ENCODE measurements at places on chromosomes 1 and 21.
A peak's percentile ranks its signal among the peaks of the same experiment; 100 is the strongest.

DNA sequence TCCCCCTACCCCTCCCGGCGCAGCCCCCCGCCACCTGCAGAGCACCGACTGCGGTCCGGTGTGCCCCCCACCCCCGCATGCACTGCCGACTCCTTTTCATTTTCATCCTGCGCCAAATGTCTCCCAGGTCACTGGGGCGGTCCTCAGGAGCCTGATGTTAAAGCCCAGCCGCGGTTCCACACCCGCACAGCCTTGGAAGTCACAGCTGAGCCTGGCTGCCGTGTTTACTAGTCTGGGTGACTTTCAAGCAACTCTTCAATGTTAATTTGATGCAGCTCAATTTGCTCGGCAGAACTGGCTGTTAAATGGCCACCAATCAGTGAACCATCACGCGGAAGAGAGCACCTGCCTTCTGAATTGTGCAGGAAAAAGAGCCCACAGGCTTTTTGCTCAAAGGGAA is 27.2 kb downstream of the THAP3 start:
- DNase-seq, result no peak

- no peak for DNase-seq
These were observed 310.0 kb upstream of the RUNX1 start for GRCh38 chr21:35359076-35359475.

- DNase-seq, result peak; percentile 23
These were observed 136.2 kb downstream of the NTNG1 start for GRCh38 chr1:107277022-107277421.

DNA sequence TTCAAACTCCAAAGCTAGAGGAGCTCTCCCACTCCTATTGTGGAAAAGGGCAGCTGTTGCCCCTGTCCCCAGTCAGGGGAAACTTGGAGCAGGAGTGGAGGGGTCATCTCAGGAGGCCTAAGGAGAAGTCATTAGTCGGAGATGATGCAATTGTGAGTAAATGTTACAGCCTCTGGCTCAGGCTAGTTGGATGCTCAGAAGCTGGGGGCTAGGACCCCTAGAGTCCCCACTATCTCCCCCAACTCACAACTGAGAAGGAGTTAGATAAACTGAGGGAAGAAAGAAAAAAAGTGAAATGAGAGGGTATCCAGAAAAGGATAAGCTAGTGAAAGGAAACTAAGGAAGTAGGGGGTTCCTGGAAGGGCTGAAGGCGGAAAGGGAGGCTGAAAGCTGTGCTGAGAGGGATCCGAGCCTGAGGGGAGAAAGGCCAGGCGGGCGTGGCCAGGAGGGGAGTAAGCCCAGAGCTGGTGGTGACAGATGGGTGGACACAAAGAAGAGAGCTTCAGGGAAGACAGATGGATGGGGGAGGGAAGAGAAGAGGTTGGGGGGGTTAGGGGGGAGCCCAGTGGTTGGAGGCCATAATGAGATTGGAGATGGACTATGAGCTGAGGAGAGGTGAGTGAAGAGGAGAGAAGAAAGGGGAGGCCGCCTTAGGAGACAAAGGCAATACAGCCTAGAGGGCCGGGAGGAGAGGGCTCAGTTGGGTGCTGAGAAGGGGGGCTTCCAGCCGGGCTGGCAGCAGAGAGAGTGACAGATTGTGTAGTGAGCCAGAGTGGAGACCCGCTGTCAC is 4.5 kb upstream of the NHLH1 start:
- DNase-seq, result no peak

GRCh38 chr1:66217021-66217420 is 316.9 kb upstream of the SGIP1 start:
- DNase-seq, result no peak
